ENCODE measurements at places on chromosomes 13 and 19.

- no peak for DNase-seq
Measured at GRCh38 chr13:43877326-43877725, 2.2 kb downstream of the CCDC122 start.

- no peak for DNase-seq
Measured at GRCh38 chr13:61156753-61157152, 258.9 kb downstream of the PCDH20 start.

- no peak for DNase-seq
Measured at GRCh38 chr13:113560645-113561416, 23.7 kb upstream of the TFDP1 start.

- no peak for DNase-seq
Measured at GRCh38 chr19:17332677-17333581, 1.7 kb downstream of the ANO8 start.

GRCh38 chr13:38462605-38463004, 113.0 kb downstream of the UFM1 start:
- DNase-seq = no peak

GRCh38 chr13:113740661-113741060, 18.4 kb upstream of the TMEM255B start:
- DNase-seq = no peak

DNA sequence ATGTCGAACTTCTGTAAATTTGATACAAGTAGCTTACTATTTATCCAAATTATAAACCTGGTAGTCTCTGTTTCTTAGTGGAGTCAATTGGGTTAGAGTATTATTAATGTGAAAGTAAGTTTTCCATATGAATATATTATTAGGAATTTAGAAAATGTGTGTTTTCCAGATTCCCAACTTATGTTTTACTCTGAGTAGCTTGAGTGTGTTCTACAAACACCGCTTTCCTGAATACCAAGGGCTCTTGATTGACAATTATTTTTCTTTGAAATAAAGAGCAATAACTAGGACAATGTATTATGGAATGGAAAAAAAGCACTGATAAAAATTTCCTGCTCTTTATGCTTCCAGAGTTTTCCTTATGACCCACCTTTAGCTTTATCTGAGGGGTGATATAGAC, 233.6 kb downstream of the POSTN start:
- DNase-seq = no peak

DNA sequence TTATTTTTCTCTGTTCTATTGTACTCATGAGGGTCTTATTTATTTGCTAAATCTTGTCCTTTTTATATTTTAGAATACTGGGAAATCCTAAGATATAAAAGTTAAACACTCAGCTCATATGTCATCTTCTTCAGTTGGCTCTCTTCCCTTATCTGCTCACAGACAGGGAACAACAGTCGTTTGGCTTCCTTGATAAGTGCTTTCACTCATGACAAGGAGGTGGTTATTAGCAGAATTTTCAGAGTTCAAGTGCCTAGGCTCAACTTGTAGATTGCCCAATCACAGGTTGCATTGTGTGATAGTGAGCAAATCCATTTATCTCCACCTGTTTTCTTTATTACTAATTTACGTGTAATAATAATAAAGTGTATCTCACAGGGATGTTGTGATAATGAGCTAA, 620.3 kb upstream of the PCDH20 start:
- DNase-seq = no peak

GRCh38 chr13:32852526-32852925, 163.7 kb upstream of the KL start:
- no peak for DNase-seq

GRCh38 chr19:57192077-57192420, 749 bp downstream of the ZNF264 start:
- DNase-seq = no peak

DNA sequence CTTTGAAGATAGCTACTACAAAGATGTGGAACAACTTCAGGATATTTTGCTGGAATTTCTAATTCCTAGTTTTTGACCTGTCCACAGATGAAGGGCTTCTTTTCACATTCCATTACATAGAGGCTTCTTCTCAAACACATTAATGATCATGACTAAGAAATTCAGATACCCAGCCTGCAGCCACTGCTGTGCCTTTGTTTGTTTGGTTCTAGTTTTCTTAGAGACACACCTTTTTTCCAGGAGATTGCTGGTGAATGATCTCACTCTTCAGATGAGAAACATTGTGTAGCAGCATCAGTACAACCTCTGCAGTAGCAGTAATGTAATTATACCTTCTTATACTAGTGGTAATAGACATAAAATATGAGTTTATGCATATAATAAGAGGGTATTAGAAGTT, 5.0 kb downstream of the TDRD3 start:
- DNase-seq = no peak

GRCh38 chr19:35154525-35155406, at the start of gene FXYD5:
FXYD5 (plus strand) TSS chr19:35154735; CDS start chr19:35155551, 816 bp downstream.
- no peak for DNase-seq

DNA sequence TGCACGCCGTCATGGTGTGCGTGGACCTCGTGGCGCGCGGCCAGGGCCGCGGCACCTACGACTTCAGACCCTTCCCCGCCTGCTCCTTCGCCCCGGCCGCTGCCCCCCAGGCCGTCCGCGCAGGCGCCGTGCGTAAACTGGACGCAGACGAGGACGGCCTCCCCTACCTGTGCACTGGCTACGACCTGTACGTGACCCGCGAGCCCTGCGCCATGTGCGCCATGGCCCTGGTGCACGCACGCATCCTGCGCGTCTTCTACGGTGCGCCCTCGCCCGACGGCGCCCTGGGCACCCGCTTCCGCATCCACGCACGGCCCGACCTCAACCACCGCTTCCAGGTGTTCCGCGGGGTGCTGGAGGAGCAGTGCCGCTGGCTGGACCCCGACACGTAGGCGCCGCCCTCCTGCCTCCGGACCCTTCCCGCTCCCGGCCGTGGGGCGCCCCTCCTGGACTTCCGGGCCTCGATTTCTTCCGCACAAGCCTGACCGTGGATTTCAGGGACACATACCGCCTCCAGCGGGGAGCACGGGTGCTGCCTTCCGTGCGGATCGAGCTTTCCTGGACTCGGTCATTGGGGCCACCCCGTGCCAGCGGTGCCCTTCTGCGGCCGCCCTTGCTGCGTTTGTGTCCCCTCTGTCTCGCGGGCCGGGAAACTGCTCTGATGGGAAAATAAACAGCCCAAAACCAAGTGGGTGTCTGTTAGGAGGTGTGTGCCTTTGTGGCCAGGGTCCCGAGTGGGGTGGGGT, 7.7 kb downstream of the ADAT3 start:
- no peak for DNase-seq

- peak; percentile 4 for DNase-seq
Measured at GRCh38 chr13:65631078-65631477, 1599.1 kb downstream of the PCDH9 start.

- DNase-seq = no peak
Measured at GRCh38 chr19:16185768-16186123, 536 bp downstream of the FAM32A start.

All from brain pericyte (primary cell).